Urothelium cell line (cell line): ENCODE measurements at places on chromosomes 6 and 20.

DNA sequence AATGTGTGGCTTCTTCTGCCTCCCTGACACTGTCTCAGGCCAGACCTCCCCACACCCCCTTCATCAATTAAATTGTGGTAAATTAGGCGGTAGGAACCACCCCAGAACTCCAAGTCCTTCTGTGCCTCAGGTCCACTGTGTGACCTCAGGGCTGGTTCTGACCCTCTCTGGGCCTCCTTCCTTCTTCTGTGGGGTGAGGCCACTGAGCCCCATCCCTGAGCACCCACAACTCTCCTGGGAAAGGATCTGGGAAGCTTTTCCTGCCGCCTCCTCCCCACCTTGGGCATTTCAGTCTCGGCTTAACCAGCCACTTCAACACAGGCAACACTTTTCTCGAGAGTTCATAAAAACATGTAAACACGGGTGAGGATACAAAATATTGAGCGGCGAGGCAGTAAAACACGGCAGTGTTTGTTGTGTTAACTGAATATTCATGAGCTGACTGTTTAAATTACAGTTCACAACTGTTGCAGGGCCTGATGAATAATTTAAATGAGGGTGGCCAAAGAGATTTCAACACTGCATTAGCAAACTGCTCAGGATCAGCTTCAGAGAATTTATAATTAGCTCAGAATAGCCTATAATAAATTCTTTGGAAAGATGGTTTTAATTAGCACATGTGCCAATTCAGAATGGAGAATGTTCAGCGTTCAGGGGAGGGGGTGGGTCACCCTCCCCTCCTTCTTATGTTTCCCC, 112.1 kb downstream of the TOX2 start:
- no peak for DNase-seq

DNA sequence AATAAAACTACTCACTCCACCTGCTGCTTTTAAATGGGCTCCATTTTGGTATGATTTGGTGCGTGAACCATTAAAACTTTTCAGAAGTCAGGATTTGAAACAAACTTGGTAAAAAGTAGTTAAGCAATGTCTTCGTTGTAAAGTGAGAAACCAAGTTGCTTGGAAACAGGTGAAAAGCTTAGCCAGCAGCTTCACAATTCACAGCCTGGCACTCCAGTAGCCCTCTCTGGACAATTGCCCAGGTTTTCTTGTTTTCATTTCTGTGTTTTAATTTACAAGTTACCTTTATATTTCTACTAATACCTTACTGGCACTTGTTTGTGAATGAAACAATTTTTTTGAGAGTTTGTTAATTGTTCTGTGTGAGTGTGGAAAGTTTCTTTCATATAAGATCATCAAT, 12.8 kb downstream of the NT5E start:
- no peak for DNase-seq

DNA sequence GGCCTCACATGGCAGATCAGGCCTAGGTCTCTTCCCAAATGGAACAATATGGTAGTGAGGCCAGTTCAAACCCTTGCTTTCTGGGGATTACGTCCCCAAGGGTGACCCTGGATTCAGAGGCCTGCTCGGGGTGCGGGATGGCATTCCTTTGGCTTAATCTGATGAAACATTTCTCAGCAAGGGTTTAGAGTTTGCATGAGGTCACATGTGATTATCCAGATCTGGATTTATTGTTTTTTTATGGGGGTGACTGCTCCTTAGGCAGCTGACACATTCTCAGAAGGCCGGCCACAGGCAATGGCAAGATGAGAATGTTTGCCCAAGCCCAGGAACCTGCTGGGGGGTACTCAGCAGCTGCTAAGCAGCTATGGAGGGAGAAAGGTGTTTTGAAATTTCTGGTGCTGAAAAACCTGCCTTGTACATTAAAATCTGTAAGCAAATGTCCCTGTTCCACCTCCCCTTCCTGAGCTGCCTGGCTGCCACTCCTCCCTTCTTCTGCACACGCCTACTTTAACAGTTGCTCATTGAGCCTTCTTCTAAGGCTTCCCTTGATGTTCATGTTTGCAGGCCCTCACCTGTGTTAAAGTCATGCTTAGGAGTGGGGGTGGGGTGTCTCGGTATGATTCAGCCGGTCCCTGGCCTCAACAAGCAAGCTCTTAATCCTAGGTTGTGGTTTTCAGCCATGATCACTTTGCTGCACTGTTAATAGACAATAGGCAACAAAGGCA, 37.9 kb upstream of the FUCA2 start:
- no peak for DNase-seq

DNA sequence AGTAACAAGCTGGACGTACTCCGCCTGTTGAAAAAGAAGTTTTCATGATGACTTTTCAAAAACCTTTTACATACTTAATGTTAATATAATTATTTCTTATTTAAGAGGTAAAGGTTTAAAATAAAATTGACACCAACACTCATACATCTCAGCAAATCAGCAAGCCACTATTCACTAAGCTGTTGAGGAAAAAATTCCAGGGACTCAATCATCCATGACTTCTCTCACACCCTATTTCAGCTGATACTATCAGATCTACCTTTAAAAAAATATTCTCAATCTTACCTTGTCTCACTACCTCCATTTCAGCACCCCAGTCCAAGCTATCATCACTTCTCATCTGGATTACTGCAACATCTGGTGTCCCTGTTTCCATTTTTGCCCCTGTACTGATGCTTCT, 109.3 kb downstream of the HACE1 start:
- no peak for DNase-seq

GRCh38 chr6:79076160-79076559, 1.9 kb downstream of the PHIP start:
- DNase-seq = no peak

DNA sequence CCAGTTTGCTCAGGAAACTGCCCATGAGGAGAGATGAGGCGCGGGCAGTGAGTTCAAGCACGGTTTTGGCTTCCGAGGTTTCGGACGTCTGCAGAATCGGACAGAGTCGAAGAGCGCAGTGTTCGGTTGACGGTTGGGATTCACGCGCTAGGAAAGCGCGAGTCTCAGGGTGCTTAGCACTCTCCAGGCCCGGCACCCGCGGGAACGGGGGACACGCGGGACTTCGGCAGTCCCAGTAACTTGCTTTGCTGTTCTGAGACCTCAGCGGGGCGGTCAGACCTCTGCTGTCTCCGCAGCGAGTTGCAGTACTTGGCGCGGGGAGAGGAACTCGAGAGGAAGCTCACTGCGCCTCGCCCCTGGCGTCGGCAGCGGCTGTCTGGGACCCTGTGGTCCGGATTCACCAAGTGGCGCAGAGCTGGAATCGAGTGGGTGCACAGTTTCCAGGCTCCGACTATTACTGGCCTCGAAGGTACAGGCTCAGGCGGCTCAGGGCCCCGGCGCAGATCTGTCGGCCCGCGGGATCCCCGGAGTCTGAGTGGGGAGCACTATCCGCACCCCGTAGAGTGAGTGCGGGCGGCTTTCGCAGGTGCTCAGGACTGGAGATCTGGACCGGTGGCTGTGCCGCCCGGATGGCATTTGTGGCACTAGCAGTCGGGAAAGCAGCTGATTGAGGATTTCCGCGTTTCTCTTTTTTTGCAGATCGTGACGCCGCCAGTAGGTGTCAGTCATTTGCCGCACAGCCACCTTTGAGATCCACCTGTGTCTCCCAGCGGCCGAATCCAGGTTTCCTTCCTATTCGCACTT, at the start of gene POM121L2:
TSS of gene POM121L2 (minus strand) at position 128 of the 804 bp plus-strand sequence. CDS start at position 25, 103 bp downstream.
- DNase-seq = peak; percentile 83

- no peak for DNase-seq
These were observed 31.2 kb downstream of the RREB1 start for GRCh38 chr6:7138921-7139358.

DNA sequence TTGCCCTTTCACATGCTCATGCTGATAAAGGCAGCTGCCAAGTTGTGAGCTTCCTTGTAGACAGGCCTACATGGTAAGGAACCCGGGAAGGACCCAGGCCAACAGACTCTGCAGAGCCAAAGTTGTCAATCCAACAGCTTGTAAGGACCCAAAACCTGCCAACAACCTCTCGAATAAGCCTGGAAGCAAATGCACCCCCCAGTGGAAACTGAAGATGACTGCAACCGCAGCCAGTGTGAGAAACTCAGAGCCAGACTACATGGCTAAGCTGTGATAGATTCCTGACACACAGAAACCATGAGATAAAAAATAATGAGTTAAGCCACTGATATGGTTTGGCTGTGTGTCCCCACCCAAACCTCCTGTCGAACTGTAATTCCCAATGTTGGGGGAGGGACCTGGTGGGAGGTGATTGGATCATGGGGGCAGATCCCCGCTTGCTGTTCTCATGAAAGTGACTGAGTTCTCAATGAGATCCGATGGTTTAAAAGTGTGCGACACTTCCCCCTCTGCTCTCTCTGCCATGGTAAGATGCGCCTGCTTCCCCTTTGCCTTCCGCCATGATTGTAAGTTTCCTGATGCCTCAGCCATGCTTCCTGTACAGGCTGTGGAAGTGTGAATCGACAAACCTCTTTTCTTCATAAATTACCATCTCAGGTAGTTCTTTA, 18.8 kb upstream of the CLPSL2 start:
- DNase-seq = no peak

GRCh38 chr6:25956226-25956625, 6.4 kb upstream of the TRIM38 start:
- no peak for DNase-seq

DNA sequence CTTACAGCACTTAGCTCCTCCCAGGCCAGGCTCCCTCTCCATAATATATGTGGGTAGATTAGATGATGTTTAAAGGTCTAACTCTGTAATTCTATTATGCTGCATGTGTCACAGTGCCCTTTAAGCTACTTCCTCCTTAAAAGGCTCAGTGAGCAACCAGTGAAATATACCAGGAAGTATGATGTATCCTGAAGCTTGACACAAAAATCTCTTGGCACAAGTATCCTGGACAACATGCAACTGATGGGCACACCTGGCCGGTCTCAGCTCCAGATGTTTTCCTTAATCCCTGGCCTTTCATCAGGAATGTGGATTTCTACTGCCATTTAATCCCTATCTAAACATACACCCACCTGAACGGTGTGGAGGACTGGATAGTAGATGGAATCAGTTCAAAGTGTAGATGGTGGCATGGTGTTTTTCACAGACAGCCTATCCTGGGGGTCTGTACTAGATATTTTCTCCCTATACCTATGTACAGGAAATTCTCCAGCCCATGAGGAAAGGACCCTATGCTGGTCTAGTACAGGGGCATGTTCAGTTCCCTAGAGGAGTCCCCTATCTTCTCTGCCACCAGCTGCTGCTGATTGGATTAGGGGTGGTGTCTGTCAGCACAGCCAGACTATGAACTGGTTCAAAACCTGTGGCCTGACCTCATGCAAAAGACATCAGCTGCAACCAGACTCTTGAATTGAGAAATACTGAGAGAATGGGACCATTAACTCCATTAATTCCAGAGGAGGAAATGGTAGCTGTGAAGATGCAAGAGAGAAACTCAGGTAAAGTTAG, 59.4 kb upstream of the CITED2 start:
- no peak for DNase-seq
